ENCODE measurements at places on chromosomes 6 and 20. TPM values are rescaled to one million over a fixed set of nuclear protein-coding genes. Genes with fewer than 3 reads are reported as not detected.

- DNase-seq, result no peak
Observed at GRCh38 chr6:108235127-108235526, 25.7 kb downstream of the SNX3 start.

GRCh38 chr6:36751091-36751490, 53.5 kb downstream of the RAB44 start:
- no peak for DNase-seq

GRCh38 chr6:105609375-105609991, 206.6 kb upstream of the PREP start:
- peak; percentile 88 for DNase-seq

DNA sequence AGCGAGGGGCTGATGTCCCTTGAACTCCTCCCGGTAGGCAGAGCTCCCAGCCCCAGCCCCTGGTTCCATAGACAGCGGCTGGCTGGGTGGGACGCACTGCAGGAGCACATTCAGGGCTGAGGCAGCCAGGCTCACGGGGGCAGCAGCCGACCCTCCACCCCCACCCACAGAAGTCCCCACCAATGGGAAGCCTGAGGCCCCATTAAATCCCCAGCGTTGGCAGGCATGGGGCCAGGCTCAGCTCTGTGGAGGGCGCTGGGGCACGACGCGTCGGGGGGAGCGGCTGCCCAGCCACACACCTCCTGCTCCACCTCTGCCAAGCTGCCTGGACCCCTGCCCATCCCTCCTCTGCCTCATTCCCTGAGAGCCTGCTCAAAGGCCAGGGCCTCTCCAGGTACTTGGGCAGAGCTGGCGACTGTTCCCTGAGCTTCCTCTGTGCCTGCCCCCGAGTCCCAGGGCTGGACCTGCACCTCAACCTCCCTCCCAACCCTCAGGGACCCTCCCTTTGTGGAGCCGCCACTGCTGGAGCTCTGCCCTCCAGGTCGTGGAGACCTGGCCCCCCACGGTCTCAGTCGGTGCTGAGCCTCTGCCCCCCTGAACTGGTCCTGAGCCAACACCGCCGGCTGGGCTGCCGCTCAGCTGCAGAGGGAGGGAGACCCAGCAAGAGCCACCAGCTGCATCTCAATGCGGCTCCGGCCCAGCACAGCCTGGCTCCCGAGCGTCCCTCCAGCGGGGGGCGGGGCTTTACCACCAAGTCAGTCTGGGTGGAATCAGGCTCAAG, 9.1 kb downstream of the CHRNA4 start:
- no peak for DNase-seq

The MYL9 gene
- total RNA-seq, result 1.8 TPM

GRCh38 chr20:63176034-63176426, 39.9 kb downstream of the YTHDF1 start:
- no peak for DNase-seq

- peak; percentile 48 for DNase-seq
Observed at GRCh38 chr6:146305092-146305491, 238.5 kb upstream of the RAB32 start.

DNA sequence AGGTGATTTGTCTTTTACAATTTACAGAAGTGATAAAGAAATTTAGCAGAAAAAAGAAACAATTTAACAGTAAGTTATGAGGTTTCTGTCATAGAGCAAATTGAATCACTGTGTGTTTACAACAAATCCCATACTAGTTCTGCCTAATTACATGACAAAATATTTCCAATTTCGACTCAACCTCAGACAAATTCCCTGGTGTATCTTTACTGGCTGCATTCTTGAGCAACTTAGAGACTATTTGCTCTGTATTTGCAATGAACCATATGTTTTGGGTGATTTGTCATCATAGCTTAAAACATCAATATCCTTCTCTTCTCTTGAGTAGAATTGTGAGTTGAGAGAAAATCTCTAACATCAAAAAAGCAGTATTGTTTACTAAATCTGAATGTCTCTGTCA, 128.7 kb downstream of the SIM1 start:
- DNase-seq, result no peak

DNA sequence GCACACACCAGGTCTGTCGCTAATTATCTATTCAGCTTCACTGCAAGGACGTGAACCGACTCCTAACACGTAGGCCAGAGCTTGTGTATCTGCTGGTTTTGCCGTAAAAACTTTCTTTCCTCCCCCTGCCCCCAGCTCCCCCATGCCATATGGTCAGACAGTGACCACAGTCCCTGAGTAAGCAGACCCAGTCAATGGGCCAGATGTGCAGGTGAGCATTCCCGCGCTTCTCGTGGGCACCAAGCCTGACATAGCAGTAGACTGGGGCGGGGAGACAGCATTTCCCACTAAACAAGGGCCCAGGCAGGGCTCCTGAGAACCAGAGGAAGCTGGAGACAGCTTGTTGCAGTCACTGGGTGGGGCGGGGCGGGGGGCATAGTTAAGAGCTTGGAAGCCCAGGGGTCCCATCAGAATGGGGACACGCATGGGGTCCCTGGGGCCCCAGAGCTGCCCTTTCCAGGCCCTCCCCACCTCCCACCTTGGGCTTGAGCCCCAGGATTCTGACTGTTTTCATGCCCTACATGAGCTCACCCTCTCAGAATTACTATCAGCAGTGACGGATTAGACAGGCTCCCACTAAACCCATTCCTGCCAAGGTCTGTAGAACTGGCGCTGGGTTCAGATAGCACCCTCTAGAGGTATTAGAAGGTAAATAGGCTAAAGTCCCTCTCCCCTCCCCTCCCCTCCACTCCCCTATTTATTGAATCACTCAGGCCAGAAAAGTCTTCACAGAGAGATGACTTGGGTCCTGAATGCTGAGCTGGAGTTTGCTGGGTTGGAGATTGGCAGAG, 51.8 kb downstream of the CDH26 start:
- DNase-seq, result no peak

GRCh38 chr20:61739086-61739831, 326.4 kb downstream of the TAF4 start:
- DNase-seq, result no peak

Measured in dermis microvascular lymphatic vessel endothelial cell (primary cell).